Muscle of leg (tissue), 16 donors: ENCODE measurements at places on chromosomes 3 and 15. TPM values are rescaled to one million over a fixed set of nuclear protein-coding genes. Genes with fewer than 3 reads are reported as not detected.

DNA sequence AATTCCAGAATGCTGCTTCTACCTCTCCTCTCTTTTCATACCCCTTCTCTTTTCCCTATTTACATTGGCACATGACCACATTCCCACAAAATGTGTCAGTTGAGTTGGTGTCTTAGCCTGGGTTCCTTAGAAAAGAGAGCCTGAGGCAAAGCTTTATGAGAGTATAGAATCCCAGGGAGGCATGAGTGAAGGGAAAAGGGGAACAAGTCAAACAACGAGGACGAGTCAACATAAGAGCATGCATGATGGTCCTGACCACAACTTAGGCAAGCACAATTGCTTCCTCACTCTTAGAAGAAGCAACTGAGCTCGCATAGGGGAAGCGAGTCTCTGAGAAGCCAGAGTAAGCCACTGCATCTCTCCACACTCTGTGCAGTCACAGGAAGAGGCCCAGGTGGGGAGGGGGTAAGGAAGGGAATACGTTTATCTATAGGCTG, 15.4 kb upstream of the ZNF774 start:
- no peaks in the 10 kb centered on the region for H3K36me3 ChIP-seq
- H3K4me3 ChIP-seq, result no peak overlapping the region
- H3K4me1 ChIP-seq, result no peaks in the 10 kb centered on the region
- DNase-seq, result peak; percentile 72

DNA sequence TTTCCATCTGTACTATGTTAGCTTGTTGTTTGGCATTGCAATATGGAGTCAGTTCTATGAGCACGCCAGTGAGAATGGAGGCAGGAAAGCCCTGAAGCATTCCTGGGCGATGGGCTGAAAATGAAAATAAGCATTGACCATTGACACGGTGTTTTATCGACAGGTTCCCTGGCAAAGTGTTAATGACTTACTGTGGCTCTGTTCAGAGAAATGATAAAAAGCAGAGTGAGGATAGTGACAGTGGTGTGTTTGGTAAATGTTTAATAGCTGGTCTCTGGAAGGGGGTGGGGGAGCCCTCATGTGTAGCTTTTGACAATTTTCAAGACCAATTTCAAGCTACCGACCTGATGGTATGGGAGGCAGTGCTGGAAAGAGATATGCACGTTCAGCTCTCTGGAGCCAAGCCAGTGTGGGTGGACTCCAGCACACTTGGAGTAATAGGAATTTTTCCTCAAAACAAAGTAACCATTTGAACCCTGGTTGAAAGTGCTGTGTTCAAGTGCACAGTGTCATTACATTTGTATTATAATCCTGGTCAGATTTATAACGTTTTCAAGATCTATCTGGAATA, 341.7 kb upstream of the ROBO2 start:
- DNase-seq, result no peak
- H3K27ac ChIP-seq, result no peak overlapping the region
- no peaks in the 10 kb centered on the region for H3K36me3 ChIP-seq
- no peak overlapping the region for H3K4me3 ChIP-seq
- no peaks in the 10 kb centered on the region for H3K4me1 ChIP-seq
- H3K27me3 ChIP-seq, result no peaks in the 10 kb centered on the region

- DNase-seq, result peak; percentile 72
- H3K4me1 ChIP-seq, result peaks cover 40% of the 10 kb centered on the region
- H3K27me3 ChIP-seq, result no peaks in the 10 kb centered on the region
- H3K27ac ChIP-seq, result no peak overlapping the region
These were observed 73.2 kb downstream of the CORO2B start for GRCh38 chr15:68651916-68652525.

TRIM71 gene
- 0.18 TPM for total RNA-seq

FETUB gene
- 0.04 TPM for total RNA-seq

MKRN3 gene
- total RNA-seq, result 0.62 TPM

- H3K27ac ChIP-seq, result no peak overlapping the region
- no peaks in the 10 kb centered on the region for H3K27me3 ChIP-seq
- no peaks in the 10 kb centered on the region for H3K4me1 ChIP-seq
These were observed 78.6 kb downstream of the PEX5L start for GRCh38 chr3:179958143-179958542.

FBXW12 gene
- 0.09 TPM for total RNA-seq

DNA sequence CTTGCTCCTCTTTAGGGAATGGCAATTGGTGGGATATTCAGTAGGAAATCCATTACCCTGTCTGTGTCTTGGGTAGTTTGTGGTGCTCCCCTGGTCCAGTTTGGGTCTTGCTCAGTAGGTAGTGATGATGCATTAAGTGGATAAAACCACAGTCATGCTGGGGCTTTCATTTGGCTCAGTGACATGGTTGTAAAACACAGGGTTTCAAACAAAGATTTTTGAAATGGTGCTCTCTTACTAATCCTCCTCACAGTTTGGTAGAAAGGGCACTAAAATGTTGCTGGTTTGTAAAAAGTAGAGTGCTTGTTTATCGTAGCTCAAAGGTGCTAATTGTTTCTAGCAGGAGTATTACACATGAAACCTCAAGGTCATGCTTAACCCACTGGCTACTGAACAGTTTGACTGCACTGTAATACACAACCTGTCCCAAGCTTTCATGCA, 22.9 kb downstream of the BBX start:
- H3K36me3 ChIP-seq, result no peaks in the 10 kb centered on the region
- H3K27me3 ChIP-seq, result no peaks in the 10 kb centered on the region
- no peaks in the 10 kb centered on the region for H3K4me1 ChIP-seq

GRCh38 chr15:69590932-69591524, 138.4 kb downstream of the RPLP1 start:
- peaks cover 40% of the 10 kb centered on the region for H3K4me1 ChIP-seq
- H3K36me3 ChIP-seq, result no peaks in the 10 kb centered on the region
- no peak overlapping the region for H3K4me3 ChIP-seq
- no peak for DNase-seq
- H3K27ac ChIP-seq, result no peak overlapping the region

- H3K27ac ChIP-seq, result no peak overlapping the region
- no peak overlapping the region for H3K4me3 ChIP-seq
- no peaks in the 10 kb centered on the region for H3K27me3 ChIP-seq
- H3K4me1 ChIP-seq, result no peaks in the 10 kb centered on the region
These were observed 45.7 kb downstream of the MORC1 start for GRCh38 chr3:109072194-109072593.

FEZF2 gene
- total RNA-seq, result not detected

SERINC4 gene
- 0.18 TPM for total RNA-seq

DNA sequence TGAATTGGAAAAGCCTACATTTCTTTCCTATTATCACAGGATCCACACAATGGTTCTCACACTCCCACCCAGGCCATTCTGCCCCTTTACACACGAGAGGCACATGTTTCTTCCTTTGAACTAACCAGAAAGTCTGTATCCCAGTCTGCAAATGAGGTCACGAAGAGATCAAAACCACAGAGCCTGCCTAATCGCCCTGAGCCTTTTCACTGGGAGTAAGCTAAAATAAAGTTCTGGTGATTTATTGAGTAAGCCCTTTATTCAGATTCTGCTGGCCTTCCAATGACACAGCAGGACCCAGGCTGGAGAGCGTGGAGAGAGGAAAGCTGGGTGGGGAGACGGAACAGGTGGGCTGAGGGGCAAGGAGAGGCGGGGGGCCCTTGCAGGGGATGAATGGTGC, 78.7 kb downstream of the ATP1B3 start:
- peaks cover 7% of the 10 kb centered on the region for H3K4me1 ChIP-seq
- peaks cover 24% of the 10 kb centered on the region for H3K36me3 ChIP-seq
- DNase-seq, result peak; percentile 31
- H3K4me3 ChIP-seq, result no peak overlapping the region
- no peaks in the 10 kb centered on the region for H3K27me3 ChIP-seq

- no peak for DNase-seq
- H3K27ac ChIP-seq, result no peak overlapping the region
- no peak overlapping the region for H3K4me3 ChIP-seq
- no peaks in the 10 kb centered on the region for H3K27me3 ChIP-seq
These were observed 200.1 kb downstream of the GABRB3 start for GRCh38 chr15:26572602-26573350.

- DNase-seq, result peak; percentile 65
- H3K4me3 ChIP-seq, result peak within 1 kb of the TSS; percentile 67
- H3K4me1 ChIP-seq, result peaks cover 17% of the 10 kb centered on the region
- H3K27ac ChIP-seq, result peak within 1 kb of the TSS; percentile 55
These were observed at the start of gene SLC35G2 for GRCh38 chr3:136818769-136819391. SLC35G2 (plus strand) TSS chr3:136819126; CDS start chr3:136854461, 35,335 bp downstream.

GRCh38 chr3:14506626-14507304, 33.4 kb downstream of the GRIP2 start:
- H3K27ac ChIP-seq, result no peak overlapping the region
- H3K4me1 ChIP-seq, result peaks cover 7% of the 10 kb centered on the region
- no peak overlapping the region for H3K4me3 ChIP-seq
- no peaks in the 10 kb centered on the region for H3K27me3 ChIP-seq

DNA sequence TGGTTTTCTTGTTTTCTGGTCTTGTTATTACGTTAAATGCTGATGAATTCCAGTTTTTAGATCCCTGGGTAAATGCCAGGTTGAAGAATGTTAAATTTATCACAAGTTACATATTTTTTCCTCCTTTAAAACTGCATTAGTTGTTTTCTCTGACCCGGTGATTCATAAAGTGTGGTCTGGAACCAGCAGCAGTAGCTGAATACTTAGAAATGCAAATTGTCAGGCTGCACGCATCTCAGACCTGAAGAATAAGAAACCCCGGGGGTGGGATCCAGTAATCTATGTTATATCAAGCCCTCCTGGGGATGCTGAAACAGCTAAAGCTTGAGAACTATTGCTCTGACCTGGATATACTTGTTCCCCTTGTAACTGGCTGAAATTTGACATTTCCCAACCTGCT, 69.1 kb downstream of the PEX5L start:
- no peaks in the 10 kb centered on the region for H3K4me1 ChIP-seq
- H3K27ac ChIP-seq, result no peak overlapping the region
- no peaks in the 10 kb centered on the region for H3K27me3 ChIP-seq
- no peak overlapping the region for H3K4me3 ChIP-seq
- H3K36me3 ChIP-seq, result no peaks in the 10 kb centered on the region

- H3K4me1 ChIP-seq, result no peaks in the 10 kb centered on the region
- no peaks in the 10 kb centered on the region for H3K36me3 ChIP-seq
- DNase-seq, result no peak
- H3K27me3 ChIP-seq, result no peaks in the 10 kb centered on the region
These were observed 250.0 kb upstream of the NECTIN3 start for GRCh38 chr3:110821586-110821985.

- H3K4me1 ChIP-seq, result peaks cover 2% of the 10 kb centered on the region
- H3K4me3 ChIP-seq, result no peak overlapping the region
- H3K36me3 ChIP-seq, result peaks cover 27% of the 10 kb centered on the region
- DNase-seq, result no peak
- no peak overlapping the region for H3K27ac ChIP-seq
- no peaks in the 10 kb centered on the region for H3K27me3 ChIP-seq
These were observed 72.7 kb downstream of the DHX36 start for GRCh38 chr3:154251610-154252009.

ACSBG1 gene
- total RNA-seq, result 0.22 TPM
